ENCODE measurements at places on chromosomes 4 and X.

GRCh38 chr4:82866706-82867385, 24.1 kb downstream of the SEC31A start:
- no peaks in the 10 kb centered on the region for H3K27me3 ChIP-seq
- peaks cover 7% of the 10 kb centered on the region for H3K4me1 ChIP-seq
- DNase-seq: no peak
- no peak overlapping the region for H3K4me3 ChIP-seq
- H3K27ac ChIP-seq: no peak overlapping the region

GRCh38 chrX:108091878-108092291, 307 bp downstream of the ATG4A start:
- H3K27me3 ChIP-seq: no peaks in the 10 kb centered on the region
- H3K36me3 ChIP-seq: peaks cover 6% of the 10 kb centered on the region
- no peak for DNase-seq
- peak overlapping the region; percentile 87 for H3K27ac ChIP-seq

DNA sequence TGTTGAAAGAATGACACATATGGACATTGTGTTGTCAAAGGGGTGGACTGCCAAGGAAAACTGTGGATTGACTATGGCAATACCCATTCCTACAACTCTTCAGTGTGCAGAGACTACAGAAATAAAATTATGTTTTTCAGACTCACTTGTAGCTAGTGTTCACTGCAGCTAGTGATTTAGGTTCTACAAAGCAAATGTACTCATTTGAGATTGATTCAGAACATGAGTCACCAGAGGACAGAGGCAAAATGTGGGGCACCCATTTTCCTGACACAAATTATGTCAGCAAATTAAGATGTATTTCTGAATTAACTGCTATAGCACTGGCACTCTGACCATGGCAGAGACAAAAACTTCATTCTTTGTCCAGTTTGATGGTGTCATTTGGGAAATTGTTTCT, 40.7 kb downstream of the SPCS3 start:
- H3K36me3 ChIP-seq: no peaks in the 10 kb centered on the region
- no peaks in the 10 kb centered on the region for H3K27me3 ChIP-seq
- no peaks in the 10 kb centered on the region for H3K4me1 ChIP-seq
- DNase-seq: no peak

DNA sequence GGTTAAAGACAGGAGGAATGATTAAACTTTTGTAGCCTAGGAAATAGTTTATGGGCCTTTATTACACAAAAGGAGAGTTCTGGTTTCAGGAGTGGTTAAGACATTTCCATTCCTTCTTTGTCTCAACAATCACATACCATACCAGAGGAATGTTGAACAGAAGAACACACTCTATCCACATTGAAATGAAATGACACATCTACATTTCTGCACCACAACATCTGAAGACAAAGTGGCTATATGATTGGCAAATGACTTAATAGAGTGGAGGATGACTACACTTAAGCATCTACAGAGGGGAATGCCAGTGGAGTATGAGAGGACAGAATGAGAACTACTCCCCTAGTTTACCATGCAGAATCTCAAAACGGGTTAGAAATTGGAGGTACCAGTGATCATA, 8.0 kb downstream of the CYP2U1 start:
- no peaks in the 10 kb centered on the region for H3K36me3 ChIP-seq
- no peak overlapping the region for H3K4me3 ChIP-seq
- no peaks in the 10 kb centered on the region for H3K4me1 ChIP-seq
- H3K27me3 ChIP-seq: no peaks in the 10 kb centered on the region
- DNase-seq: no peak
- H3K27ac ChIP-seq: no peak overlapping the region

- H3K27me3 ChIP-seq: no peaks in the 10 kb centered on the region
- H3K27ac ChIP-seq: no peak overlapping the region
- no peaks in the 10 kb centered on the region for H3K4me1 ChIP-seq
- DNase-seq: no peak
- no peak overlapping the region for H3K4me3 ChIP-seq
These were observed 14.3 kb upstream of the UBA1 start for GRCh38 chrX:47179221-47179927.
